ENCODE measurements at places on chromosomes 2 and 18. TPM values are rescaled to one million over a fixed set of nuclear protein-coding genes. Genes with fewer than 3 reads are reported as not detected.
A peak's percentile ranks its signal among the peaks of the same experiment; 100 is the strongest.

SLC30A3 gene
- 0.45 TPM for total RNA-seq

NTSR2 gene
- not detected for total RNA-seq

LDLRAD4 gene
- 19.1 TPM for total RNA-seq

PARD3B gene
- total RNA-seq = 0.23 TPM

DHRS9 gene
- not detected for total RNA-seq

- DNase-seq = peak; percentile 50
Observed at GRCh38 chr2:237695201-237695780, 67.9 kb downstream of the LRRFIP1 start.

GRCh38 chr2:109382951-109383350, 230.8 kb downstream of the SEPTIN10 start:
- no peak for DNase-seq

DNA sequence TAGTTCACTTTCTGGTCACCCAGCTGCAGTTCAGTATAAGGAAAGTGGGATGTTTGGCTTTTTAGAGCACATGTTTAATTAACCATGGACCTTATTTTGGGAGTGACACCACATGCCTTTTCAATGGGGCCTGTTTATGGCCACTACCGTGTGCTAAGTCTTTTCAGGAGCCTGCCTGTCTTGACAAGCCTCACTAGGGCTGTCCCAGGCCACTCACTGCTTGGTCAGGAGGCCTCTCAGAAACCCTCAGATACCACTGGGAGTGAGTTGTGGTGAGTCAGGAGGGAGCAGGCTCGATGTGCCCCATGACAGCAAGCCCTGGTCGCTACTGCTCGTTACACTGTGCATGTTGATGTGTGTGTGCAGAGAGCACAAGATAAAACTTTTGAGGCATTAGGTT, 123.0 kb downstream of the MAP4K4 start:
- no peak for DNase-seq

GRCh38 chr18:31103423-31103822, 1.2 kb upstream of the DSC2 start:
- no peak for DNase-seq

DNA sequence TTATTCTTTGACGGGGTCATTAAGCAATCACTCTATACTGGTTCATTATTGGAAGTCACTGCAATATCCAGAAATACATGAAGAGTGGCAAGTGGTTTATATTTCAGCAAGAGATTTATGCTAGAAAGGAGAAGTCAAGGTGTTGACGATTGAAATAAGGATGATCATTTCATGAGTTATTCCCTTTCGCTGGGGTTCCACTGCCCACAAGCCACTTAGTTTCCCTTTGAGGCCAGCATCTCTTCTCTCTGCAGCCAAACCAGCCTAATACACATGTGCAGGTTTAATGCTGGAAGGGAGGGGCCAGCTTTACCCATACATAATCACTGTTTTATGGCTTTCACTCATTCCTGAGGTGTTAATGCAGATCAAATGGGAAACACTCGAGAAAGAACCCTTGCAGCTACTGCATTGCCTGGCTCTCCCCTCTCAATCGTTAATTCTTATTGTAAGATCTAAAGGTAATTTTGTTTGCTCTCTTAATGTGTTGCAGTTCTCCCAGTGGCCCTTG, 108.4 kb downstream of the MEIS1 start:
- no peak for DNase-seq

GRCh38 chr18:2978208-2978607, 34.7 kb downstream of the LPIN2 start:
- no peak for DNase-seq

DNA sequence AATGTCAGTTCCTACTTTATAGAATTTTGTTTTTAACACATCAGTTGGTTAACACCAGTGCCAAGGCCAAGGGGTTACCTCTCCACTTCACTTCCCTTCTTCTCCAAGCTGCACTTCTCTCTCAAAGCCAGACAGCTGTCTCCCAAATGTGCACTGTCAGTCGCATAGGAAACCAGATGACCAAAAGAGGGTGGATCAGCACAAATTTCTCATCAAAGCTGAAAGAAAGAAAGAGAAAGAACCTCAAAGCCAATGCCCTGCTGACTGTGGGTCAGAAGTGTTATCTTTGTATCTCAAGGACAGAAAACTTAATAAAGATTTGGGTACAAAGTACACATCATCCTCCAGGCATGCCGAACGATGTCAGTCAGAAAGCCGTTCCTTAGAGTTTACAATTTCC, 32.2 kb downstream of the SPATS2L start:
- DNase-seq = no peak

- DNase-seq = no peak
Observed at GRCh38 chr2:86556508-86556907, 6.7 kb downstream of the CHMP3 start.

- no peak for DNase-seq
Observed at GRCh38 chr2:22520369-22521288, 864.4 kb upstream of the KLHL29 start.

- no peak for DNase-seq
Observed at GRCh38 chr2:134217924-134218323, 35.9 kb upstream of the MGAT5 start.

GRCh38 chr2:85342156-85342555, 12.2 kb downstream of the RETSAT start:
- DNase-seq = no peak

GRCh38 chr2:170816504-170817092, at the start of gene GAD1:
Gene GAD1, plus strand, starts transcription at chr2:170816887. Its CDS starts 1,705 bp downstream, at chr2:170818592.
- peak; percentile 65 for DNase-seq

DNA sequence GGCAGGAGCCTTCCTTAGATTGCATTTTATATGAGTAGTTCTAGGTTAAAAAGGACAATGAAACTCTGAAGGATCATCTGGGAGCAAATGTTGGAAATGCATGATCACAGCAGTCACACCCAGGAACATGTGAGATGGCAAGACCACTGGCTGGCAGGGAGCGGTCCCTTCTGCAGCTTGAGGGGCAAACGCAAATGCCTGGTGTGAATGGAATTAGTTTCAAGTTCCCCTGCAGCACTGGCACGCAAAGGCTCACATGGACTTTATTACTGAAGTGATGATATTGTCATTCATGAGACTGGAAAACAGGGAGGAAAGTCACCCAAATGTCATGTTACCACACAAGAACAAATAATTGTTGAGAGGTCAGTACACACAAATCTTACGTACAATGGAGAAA, 223.3 kb downstream of the FBXO15 start:
- no peak for DNase-seq
